ENCODE measurements at places on chromosomes 1 and 21.

- no peak for DNase-seq
Measured at GRCh38 chr1:68129536-68130250, 79.3 kb upstream of the DIRAS3 start.

DNA sequence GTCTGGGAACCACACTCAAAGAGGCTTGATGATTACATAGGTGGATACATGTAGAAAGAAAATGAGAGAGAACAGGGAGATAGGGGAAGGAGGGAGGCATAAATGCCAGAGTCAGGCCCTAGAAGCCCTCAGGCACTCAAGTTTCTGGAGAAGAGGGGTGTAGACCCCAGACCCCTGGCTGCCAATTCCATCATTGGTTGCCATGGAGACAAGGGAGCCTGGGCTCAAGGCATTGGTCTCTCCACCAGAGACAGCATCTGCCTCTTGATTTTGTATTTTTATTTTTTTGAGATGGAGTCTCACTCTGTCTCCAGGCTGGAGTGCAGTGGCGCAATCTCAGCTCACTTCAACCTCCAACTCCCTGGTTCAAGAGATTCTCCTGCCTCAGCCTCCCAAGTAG lies 114.3 kb upstream of the GRIK3 start:
- no peak for DNase-seq

DNA sequence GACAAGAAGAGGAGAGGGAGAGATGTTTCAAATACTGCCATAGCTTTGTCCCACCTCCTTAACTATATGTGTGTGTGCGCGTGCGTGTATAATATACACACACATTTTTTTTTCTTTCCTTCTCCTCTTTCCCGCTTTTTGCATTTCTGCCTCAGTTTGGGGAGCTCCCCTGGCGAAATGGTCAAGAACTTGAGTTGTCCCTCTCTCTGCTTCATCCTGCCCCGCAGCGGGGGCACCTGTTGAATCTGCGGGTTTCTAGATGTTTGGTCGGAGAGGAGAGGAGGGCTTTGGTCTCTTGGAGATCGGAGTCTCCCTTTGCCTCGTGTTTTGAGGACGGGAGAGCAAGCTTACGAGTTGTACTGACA lies 504 bp downstream of the SCCPDH start:
- DNase-seq: no peak

DNA sequence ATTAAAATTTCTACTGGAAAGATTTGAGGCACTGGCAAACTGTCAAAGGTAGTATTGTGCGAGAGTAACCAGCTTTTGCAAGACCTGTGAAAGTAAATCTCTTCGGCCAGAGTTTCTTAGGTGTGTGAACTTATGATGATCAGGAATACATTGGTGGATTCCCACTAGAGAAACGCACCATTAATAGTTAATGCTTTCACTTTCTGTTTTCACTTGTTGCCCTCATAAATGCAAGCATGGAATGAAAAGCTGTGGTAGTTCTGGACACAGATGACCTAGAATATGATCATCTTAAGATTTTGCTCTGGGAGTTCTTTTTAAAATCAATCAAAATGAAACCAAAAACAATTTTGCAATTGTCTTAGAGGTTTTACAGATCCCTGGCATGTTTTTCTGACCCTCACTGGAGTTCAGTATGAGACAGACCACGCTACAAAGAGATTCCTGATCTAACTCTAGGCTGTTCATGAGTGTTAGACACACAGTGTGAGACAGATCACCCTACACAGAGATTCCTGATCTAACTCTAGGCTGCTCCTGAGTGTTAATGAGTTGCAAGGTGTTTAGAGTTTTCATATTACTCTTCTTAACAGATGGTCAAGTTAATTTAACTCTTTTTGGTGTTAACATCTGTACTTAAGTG lies 98.8 kb downstream of the SDCCAG8 start:
- DNase-seq: no peak

- no peak for DNase-seq
Measured at GRCh38 chr1:78722947-78723346, 73.3 kb downstream of the IFI44 start.

- DNase-seq: no peak
Measured at GRCh38 chr1:184684285-184685074, 70.2 kb downstream of the EDEM3 start.
